Suppressor macrophage treated with lipopolysaccharide for 1 hour (primary cell): ENCODE measurements at places on chromosomes 7 and 10.
A peak's percentile ranks its signal among the peaks of the same experiment; 100 is the strongest.

GRCh38 chr10:88830643-88831268, 20.9 kb downstream of the ANKRD22 start:
- DNase-seq: no peak

DNA sequence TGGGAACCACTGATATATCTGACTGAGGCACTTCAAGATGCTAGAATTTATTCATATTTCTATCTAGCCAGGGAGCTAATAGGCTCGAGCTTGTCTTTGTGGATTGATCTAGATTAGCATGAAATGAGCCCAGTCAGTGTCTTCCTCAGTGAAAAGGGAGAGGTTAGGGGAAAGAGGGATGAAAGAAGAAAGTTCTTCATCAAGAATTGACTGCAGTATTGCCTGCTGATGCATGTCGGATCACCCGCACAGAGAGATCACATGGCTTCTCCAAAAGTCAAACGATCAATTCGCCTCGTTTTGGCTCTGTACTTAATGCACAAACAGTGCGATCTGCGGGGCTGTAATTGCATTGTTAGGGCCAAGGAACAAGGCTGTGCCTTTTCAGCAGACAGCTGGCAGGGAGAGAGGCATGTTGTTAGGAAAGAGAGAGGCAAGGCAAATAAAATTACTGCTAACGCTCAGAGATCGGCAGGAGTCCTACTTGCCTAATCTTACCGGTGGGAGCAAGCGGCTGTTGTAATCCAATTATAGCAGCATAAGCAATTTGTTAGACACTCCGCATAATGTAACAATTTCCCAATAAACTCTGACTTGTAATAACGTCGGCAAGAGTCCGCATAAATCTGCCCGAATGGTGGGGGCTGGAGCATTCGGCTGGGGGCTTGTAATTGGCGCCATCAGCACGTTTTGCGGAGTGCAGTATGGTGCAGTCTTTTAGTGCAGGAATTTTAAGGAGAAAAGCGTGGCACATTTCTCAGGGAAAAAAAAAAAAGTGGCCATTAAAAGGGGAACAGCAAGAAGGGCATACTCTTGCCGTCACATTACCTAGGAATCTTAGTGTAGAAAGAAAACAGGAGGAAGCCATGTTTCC, 102.1 kb downstream of the POLL start:
- no peak for DNase-seq

DNA sequence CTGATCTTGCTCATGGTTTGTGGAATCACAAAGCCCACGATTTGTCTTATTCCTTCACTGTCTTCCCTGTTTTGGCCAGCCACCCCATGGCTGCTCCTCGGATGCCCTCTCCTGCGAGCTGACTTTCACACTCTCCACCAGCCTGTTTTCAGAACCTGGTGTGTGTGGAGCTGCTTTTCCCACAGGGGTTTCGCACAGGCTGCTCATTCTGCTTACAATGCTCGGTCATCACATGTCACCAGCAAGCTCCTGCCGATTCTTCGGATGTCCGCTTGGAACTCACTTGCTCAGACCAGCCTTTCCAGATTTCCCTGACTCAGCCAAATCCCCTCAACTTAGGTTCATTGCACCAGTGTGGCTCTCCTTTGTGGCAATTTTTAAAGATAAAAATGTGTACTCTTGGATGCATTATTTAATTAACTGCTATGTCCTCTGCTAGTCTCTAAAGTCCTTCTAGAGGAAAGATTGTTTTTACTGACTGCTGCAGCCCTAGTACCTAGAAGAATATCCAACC, 1018.6 kb upstream of the LRRTM3 start:
- no peak for DNase-seq

DNA sequence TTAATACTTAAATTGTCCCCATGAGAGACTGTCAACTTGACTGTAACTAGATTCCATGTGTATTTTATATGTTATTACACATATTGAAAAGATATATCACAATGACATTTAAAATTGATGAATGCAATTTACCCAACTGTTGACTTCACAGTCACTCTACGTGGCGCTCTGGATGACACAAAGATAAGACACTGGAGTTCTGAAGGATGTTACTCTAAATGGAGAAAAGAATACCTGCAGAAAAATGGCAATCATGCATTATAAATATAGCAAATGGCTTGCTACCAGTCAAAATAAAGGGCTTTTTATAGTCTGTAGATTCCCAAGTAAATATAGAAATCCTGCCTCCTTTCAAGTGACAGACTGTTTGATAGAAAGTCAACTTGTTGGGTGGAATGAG, 143.6 kb upstream of the KLF6 start:
- no peak for DNase-seq

GRCh38 chr10:121418126-121418777, 180.0 kb downstream of the FGFR2 start:
- DNase-seq: peak; percentile 33

DNA sequence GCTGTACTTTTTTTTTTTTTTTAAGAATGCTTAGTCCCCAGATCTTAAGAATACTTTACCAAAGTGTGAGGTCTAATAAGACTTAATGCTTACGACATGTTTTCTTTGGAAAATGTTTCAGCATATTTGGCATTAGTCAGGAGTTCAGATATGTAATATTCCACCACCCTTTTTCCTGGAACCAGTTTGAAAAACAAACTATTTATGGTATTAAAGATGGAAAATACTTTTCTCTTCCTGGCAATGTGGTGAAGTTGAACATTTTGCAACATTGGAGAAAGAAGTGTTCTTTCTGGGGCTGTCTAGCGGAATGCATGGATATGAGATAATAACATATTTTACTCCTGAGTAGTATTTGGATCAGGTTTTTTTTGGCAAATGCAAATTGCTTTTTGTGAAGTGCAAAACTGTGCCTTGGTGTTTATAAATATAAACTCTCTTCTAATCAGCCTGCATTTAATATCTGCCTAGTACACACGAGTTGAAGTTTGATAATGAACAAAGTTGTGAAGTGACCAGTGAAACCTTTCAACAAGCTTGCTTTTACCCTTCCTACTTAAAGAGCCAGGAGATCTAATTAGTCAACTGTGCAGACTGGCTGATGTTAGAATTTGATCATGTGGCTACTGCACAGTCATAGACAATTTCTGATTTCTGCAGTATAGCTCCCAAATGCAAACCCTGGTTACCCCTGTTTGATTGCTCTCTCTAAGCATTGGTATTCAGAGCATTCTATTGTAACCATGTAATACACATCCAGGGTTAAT, 20.9 kb downstream of the MAP3K8 start:
- DNase-seq: no peak

DNA sequence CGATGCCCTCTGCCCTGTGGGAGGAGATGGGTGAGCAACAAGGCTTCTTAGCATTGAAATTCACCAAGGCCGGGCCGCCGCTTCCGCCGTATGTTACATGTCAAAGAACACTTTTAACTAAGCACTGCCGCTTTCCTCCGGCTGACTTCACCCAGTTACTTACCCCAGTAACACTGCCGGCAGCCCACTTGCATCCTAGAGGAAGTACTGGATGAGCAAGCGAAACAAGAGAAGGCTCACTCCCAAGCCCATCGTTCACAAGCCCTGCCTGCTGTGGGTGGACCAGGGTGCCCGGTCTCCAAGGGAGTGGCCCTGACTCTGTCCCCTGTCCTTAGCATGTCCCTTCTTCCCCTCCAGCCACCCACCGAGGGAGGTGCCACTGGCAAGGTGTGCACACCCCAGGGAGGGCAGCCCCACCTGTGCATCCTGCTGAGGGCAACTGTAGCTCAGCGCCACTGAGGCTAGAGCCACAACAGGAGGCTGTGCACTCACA, 73.1 kb upstream of the EBF3 start:
- DNase-seq: no peak

DNA sequence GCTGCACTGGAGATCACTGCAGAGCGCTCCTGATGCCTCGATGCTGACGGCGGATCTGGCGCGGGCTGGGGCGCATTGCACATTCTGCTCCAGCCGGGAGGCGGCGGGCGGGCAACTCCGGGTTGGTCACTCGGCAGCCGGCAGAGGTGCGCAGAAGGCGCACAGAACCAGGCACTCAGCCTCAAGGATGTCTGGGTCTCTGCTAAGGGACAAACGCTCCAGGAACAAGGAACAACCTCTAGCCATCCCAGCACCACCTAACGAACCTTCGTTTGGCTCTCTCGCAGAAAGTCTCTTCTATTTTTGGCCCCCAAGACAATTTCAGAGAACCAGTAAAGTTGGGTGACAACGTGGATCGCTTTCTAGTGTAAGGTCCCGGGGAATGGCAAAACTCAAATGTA, 254.6 kb downstream of the OTUD1 start:
- DNase-seq: peak; percentile 41

- DNase-seq: no peak
These were observed 30.2 kb downstream of the SLC39A12 start for GRCh38 chr10:17981766-17982380.

DNA sequence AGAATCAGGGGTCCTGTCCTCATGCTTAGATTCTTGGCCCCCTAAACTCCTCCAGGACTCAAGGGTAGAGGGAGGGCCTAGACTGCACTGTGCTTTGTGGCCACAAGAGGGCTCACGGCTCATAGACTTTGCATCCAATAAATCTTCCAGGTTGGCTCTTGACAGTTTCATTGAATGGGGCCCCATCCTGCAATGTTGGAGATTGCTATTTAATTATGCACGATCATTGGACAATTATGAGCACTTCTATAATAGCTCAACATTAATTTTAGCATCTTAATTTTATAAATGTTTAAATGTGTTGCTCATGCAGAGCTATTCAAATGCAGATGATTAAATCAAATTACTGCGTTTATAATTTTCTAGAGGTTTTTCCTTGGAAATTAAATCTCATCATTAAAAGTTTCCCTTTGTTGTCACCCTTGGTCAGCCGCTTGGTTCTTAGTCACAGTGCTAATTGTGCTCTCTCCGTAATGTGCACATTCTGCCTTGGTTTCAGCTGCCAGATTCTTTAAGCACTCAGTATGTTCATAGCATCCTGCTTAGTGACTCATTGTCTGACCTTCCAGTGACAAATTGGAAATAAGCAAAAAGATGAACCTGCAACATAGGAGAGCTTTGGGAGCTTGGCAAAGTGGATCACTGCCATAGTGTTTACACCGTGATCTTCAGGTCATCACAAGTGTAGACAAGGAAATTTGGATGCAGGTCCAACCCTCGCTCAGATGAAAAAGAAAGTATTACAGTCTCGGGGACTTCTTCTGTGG, 33.4 kb upstream of the PLPP4 start:
- DNase-seq: peak; percentile 72

DNA sequence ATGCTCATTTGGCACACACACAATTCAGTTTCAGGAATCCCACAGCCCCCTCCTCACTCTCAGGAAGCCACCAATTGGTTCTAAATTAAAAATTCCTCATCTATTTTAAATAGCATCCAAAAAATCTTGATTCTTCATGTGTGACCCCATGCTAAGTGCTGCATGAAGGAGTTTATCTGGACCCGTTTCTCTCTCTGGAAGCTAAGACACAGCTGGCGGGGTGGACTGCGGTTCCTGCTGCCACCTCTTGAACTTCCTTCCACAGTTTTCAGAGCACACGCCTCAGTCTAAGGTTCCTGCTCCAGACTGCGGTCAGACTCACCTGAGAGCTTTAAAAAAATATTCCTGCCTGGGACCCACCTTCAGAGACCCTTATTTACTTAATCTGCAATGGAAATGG, 34.5 kb downstream of the LYZL1 start:
- no peak for DNase-seq

DNA sequence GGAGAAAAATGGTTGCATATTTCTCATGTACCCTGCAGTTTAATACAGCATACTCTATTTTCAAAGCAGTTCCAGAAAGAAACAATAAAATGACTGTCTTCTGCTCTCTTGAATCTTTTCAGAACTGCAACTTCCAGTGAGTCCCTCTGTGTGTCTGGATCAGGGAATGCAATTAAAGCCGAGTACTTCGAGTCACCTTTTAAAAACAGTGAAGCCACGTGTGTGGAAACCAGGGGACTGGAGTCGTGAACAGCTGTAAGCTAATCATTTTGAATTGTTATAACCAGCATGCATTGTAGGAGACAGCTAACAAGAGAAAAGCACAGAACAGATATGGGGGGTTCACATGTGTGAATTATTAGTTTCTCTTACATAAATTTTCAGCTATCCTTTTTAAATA, 109.1 kb downstream of the CPED1 start:
- no peak for DNase-seq
